ENCODE measurements at places on chromosomes 7 and 10.

DNA sequence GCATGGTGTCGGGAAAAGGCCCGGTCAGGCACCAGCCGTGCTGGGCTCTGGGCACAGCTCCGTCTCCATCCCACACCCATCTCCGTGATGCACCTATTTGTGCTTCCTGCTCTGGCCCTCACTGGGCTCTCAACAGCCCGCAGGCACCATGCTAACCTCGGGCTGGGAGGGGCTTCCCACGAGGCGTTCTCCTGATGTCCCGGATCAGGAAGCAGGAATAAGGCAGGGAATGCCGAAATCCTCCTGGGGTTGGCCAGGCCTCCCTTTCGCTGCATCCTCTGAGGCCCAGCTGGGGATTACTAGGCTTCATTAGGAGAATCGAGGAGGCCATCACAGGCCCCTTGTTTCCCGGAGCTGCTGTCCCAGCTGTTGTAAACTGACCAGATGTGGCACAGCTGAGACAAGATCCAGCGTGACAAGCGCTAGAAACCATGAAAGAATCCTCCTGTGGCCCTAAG lies 72.0 kb downstream of the FAM53B start:
- DNase-seq, result no peak

GRCh38 chr10:69337296-69338132 lies 59.2 kb downstream of the HK1 start:
- no peak for DNase-seq

GRCh38 chr7:43303740-43304241 lies 191.3 kb downstream of the HECW1 start:
- DNase-seq, result no peak

DNA sequence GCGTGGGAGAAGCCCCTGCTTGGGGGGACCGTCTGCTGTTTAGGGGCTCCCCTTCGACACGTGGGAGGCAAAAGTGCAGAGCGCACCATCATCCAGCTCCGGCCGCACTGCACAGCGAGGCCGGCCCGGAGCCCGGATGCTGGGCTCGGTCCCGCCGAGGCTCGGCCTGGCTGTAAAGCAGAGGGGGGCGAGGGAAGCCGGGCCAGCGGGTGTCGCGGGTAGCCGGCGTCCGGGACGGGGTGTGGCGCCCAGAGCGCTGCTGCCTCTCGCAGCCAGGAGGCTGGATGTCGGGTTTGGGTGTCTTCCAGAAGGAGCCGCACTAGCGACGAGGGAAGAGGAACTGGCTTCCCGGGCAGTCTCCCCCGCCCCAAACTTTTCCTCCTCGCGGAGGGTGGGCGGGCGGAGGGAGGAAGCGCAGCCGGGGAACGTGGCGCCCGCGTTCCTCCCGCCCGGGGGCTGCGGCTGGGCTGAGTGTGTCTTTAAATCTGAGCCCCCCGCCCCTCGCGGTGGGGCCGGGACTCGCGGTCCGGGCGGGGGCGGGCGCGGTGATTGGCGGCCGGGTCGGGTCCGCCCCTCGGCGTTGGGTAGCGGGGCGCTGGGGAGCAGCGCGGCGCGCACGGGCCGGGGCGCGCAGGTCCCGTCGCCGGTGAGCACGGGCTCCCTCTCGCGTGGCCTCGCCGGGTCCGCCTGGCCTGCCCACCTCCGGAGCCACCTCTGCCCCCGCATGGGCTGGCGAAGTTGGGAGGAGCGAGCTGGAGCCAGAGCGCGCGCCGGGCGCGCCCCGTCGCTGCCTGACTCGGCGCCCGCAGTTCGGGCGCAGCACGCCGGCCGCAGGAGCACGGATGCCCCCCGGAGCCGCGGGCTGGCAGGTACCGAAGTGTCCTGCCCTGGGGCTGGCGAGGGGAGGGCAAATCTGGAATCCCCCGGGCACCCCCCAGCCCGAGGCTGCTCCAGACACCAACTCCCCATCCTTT lies at the start of gene PALD1:
TSS of gene PALD1 (plus strand) at position 577 of the 974 bp plus-strand sequence. CDS start 47,185 bp downstream, outside the sequence.
- DNase-seq, result peak; percentile 63

GRCh38 chr10:45417746-45418145 lies 43.7 kb downstream of the ALOX5 start:
- DNase-seq, result no peak

- DNase-seq, result no peak
These were observed 265.2 kb downstream of the RPS24 start for GRCh38 chr10:78298835-78299234.
